Activated CD8-positive, alpha-beta memory T cell treated with anti-CD3 and anti-CD28 coated beads, Interleukin-2, amount 10 ng/mL, durations not matched to agents 7 days and 5 days (primary cell): ENCODE measurements at places on chromosomes 5 and 9. TPM values are rescaled to one million over a fixed set of nuclear protein-coding genes. Genes with fewer than 3 reads are reported as not detected.
A peak's percentile ranks its signal among the peaks of the same experiment; 100 is the strongest.

Gene BASP1
- not detected for total RNA-seq

Gene PCDHGC5
- not detected for total RNA-seq

Gene SV2C
- total RNA-seq, result 0.26 TPM

Gene SPINK4
- not detected for total RNA-seq

Gene LYSMD3
- 16.8 TPM for total RNA-seq

Gene ENTREP1
- total RNA-seq, result not detected

Gene TTC23L
- not detected for total RNA-seq

Gene SVEP1
- not detected for total RNA-seq

Gene ITGA1
- total RNA-seq, result 37.0 TPM

- peak overlapping the region; percentile 38 for H3K4me3 ChIP-seq
- peaks cover 5% of the 10 kb centered on the region for H3K36me3 ChIP-seq
- H3K27ac ChIP-seq, result peak overlapping the region; percentile 76
- H3K4me1 ChIP-seq, result peaks cover 22% of the 10 kb centered on the region
- H3K27me3 ChIP-seq, result peaks cover 52% of the 10 kb centered on the region
These were observed 96.8 kb downstream of the ZNF608 start for GRCh38 chr5:124649491-124650146.

GRCh38 chr5:109739741-109740728, 50.3 kb downstream of the MAN2A1 start:
- peaks cover 20% of the 10 kb centered on the region for H3K36me3 ChIP-seq
- no peak overlapping the region for H3K4me3 ChIP-seq
- no peak overlapping the region for H3K27ac ChIP-seq
- DNase-seq, result no peak

GRCh38 chr5:169344629-169345028, 43.7 kb upstream of the SLIT3 start:
- no peaks in the 10 kb centered on the region for H3K4me1 ChIP-seq
- no peak overlapping the region for H3K27ac ChIP-seq
- H3K4me3 ChIP-seq, result no peak overlapping the region
- no peak for DNase-seq
- H3K27me3 ChIP-seq, result peaks cover 5% of the 10 kb centered on the region

- no peaks in the 10 kb centered on the region for H3K27me3 ChIP-seq
- no peak overlapping the region for H3K4me3 ChIP-seq
- no peaks in the 10 kb centered on the region for H3K4me1 ChIP-seq
- DNase-seq, result no peak
- H3K36me3 ChIP-seq, result no peaks in the 10 kb centered on the region
These were observed 93.4 kb upstream of the CDH6 start for GRCh38 chr5:31100047-31100575.

- DNase-seq, result no peak
- H3K27me3 ChIP-seq, result no peaks in the 10 kb centered on the region
- no peak overlapping the region for H3K4me3 ChIP-seq
- peaks cover 14% of the 10 kb centered on the region for H3K4me1 ChIP-seq
- H3K27ac ChIP-seq, result peak overlapping the region; percentile 47
- no peaks in the 10 kb centered on the region for H3K36me3 ChIP-seq
These were observed 170.9 kb downstream of the PALM2AKAP2 start for GRCh38 chr9:109950710-109951443.

DNA sequence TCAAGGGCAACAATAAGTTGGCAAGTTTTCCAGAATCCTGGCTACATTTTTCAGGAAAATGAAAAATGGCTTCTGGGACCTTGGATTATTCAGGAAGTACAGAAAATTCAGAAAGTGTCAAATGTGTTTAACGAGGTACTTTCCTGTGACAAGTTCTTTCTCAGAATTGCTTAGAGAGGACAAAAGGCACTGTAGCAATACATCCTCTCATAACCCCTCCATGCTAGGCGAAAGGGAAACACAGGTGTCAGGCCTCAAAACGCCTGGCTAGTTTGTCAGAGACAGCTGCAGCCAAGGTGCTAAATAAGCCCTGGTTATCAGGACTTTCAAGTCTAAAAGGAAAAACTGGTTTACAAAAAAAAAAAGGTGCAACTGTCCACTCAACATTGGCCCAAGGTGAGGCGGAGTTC, 115.2 kb downstream of the GNAQ start:
- H3K27me3 ChIP-seq, result no peaks in the 10 kb centered on the region
- H3K4me1 ChIP-seq, result peaks cover 14% of the 10 kb centered on the region
- no peak overlapping the region for H3K4me3 ChIP-seq
- peaks cover 16% of the 10 kb centered on the region for H3K36me3 ChIP-seq
- peak overlapping the region; percentile 12 for H3K27ac ChIP-seq

- no peak for DNase-seq
- no peaks in the 10 kb centered on the region for H3K27me3 ChIP-seq
- H3K4me3 ChIP-seq, result no peak overlapping the region
- H3K27ac ChIP-seq, result peak overlapping the region; percentile 90
These were observed 11.1 kb downstream of the TRIM14 start for GRCh38 chr9:98107926-98108325.

- H3K36me3 ChIP-seq, result no peaks in the 10 kb centered on the region
- no peak overlapping the region for H3K27ac ChIP-seq
- no peaks in the 10 kb centered on the region for H3K27me3 ChIP-seq
- H3K4me1 ChIP-seq, result no peaks in the 10 kb centered on the region
- no peak for DNase-seq
These were observed 201.0 kb downstream of the IRX2 start for GRCh38 chr5:2550509-2550908.

DNA sequence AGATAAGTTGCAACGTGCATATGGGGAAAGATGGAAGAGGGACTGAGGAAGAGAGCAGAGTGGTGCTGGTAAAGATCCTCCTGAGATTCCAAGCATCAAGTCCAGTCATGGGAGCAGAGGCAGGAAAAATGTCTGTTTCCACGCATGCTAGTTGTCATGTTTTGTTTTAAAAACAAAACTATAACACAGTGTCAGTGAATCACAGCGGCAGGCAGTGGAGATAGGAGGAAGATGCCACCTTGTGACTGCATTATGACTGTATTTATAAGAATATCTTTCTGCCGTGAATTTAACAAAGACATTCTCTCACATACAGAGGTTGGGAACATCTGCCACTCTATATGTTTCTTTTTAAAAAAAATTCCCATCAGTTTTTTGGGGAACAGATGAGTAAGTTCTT, 3.7 kb upstream of the SVEP1 start:
- no peaks in the 10 kb centered on the region for H3K36me3 ChIP-seq
- H3K27me3 ChIP-seq, result peaks cover 26% of the 10 kb centered on the region
- no peak overlapping the region for H3K27ac ChIP-seq
- no peak for DNase-seq
- H3K4me3 ChIP-seq, result no peak overlapping the region
- H3K4me1 ChIP-seq, result peaks cover 2% of the 10 kb centered on the region

DNA sequence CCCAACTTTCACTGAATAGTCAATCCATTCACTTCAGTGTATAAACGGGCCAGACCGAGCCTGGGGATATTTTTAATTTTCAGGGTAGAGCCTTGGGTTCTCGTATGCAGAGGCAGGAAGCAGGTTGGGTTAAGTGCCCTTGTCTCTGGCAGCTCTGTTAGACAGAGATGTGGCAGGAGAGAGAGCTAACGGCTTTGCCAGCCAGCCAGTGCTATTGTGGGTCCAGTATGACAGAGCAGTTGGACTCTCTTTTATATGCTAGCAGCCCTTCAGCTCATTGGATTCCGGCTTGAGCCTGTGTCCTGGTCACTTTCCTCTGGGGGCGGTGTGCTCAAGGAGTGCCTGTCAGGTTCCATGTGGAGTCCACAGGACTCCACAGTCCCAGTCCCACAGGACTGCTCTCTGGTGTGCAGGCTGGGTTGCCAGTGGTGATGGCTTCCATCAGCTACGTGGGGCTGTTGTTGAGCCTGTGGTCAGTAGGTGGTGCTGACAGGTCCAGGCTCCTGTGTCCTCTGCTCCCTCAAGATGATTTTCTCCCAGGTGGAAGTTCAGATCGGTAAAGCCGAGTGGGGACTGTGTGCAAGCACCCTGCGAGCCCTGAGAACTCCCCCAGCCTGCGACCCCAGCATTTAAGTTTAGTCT, 14.3 kb downstream of the CLTA start:
- H3K27me3 ChIP-seq, result no peaks in the 10 kb centered on the region
- peak overlapping the region; percentile 35 for H3K27ac ChIP-seq
- peaks cover 53% of the 10 kb centered on the region for H3K4me1 ChIP-seq
- peaks cover 77% of the 10 kb centered on the region for H3K36me3 ChIP-seq
